ENCODE measurements at places on chromosomes 5 and 9. TPM values are rescaled to one million over a fixed set of nuclear protein-coding genes. Genes with fewer than 3 reads are reported as not detected.

Gene S1PR3
- 5.1 TPM for total RNA-seq

Gene CDH12
- total RNA-seq: not detected

Gene TAF1L
- not detected for total RNA-seq

Gene TUBB4B
- total RNA-seq: 260 TPM

Gene FAM169A
- not detected for total RNA-seq

Gene MRPL36
- total RNA-seq: 85.9 TPM
